ENCODE measurements at places on chromosomes 12 and 14. TPM values are rescaled to one million over a fixed set of nuclear protein-coding genes. Genes with fewer than 3 reads are reported as not detected.

- no peak for DNase-seq
Measured at GRCh38 chr12:24256684-24257083, 307.2 kb upstream of the SOX5 start.

- no peak for DNase-seq
Measured at GRCh38 chr12:100179252-100179651, 21.4 kb upstream of the ACTR6 start.

DNA sequence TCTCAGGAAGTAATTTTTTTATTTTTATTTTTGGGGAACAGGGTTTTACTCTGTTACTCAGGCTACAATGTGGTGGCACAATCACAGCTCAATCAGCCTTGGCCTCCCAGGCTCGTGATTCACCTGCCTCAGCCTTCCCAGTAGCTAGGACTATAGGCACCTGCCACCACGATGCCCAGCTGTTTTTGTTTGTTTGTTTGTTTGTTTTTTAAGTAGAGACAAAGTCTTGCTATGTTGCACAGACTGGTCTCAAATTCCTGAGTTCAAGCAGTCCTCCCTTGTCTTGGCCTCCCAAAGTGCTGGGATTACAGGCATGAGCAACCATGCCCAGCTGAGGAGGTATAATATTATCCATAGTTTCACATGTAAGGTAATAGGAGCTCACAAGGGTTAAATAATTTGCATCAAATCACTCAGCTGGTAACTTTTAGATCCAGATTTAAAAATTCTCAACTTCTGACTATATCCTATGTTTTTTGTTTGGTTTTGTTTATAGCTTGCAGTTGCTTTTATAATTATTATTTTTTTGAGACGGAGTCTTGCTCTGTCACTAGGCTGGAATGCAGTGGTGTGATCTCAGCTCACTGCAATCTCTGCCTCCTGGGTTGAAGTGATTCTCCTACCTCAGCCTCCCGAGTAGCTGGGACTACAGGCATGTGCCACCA is 629.3 kb downstream of the DIO2 start:
- DNase-seq = no peak

- no peak for DNase-seq
Measured at GRCh38 chr12:131391399-131391798, 319.5 kb upstream of the SFSWAP start.

DNA sequence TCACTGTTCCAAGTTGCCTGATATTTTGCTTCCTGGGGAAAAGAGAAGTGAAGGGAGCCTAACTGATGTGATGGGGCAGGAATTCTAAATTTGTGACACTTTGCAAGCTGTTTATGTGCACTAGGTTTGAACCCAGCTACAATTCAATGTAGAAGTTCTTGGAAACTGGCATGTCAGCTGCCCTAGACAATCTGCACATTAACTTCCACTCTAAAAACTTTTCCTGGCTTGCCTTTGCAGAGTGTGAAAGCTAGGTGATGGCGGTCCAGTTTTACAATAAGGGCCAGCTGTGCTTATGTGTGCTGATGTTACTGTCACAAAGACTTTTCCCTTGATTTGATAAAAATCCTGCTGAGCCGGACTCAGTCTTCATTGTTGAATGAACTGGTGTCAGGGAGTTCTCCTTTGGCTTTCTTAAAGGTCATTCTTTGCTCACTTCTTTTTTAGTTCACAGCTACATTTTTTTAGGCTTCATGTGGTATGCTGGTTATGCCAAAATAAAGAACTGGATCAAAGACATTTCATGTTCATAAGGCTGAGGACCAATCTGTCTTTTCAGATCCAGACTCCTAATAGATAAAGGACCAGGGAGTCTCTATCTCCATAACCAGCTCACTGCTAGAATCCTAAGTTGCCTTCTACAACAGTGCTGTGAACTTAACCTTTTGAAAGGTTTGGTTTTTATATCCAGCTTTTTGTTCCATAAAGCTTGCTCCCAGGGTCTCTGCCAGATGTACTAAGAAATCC is 133.5 kb downstream of the TGFB3 start:
- no peak for DNase-seq

DNA sequence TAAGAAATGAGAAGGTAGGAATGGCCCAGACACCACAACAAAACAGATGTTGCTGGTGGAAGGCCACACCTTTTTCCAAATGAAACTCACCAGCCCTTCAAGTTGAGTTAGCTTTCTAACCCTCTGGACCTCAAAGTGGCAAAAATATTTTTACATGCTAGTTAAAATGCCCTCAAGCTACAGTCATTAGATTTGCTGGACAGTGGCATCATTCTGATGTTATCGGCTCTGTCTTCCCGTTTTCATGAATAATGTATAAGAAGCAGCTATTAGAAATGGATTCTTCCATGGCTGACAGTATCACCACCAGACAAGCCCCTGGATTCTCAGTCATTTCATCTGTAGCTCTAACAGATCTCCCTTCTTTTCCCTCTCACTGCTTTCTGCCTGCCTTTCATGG is 37.1 kb upstream of the PLXNC1 start:
- DNase-seq = no peak

DNA sequence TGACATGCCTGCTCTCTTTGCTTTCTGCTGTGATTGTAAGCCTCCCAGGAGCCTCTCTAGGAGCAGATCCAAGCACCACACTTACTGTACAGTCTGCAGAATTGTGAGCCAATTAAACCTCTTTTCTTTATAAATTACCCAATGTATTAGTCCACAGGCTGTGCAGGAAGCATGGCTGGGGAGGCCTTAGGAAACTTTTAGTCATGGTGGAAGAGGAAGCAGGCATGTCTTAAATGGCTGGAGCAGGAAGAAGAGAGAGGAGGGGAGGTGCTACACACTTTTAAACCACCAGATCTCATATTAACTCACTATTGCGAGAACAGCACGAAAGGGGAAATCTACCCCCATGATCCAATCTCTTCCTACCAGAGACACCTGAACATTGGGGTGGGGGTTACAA is 108.9 kb downstream of the DERA start:
- peak; percentile 2 for DNase-seq

DNA sequence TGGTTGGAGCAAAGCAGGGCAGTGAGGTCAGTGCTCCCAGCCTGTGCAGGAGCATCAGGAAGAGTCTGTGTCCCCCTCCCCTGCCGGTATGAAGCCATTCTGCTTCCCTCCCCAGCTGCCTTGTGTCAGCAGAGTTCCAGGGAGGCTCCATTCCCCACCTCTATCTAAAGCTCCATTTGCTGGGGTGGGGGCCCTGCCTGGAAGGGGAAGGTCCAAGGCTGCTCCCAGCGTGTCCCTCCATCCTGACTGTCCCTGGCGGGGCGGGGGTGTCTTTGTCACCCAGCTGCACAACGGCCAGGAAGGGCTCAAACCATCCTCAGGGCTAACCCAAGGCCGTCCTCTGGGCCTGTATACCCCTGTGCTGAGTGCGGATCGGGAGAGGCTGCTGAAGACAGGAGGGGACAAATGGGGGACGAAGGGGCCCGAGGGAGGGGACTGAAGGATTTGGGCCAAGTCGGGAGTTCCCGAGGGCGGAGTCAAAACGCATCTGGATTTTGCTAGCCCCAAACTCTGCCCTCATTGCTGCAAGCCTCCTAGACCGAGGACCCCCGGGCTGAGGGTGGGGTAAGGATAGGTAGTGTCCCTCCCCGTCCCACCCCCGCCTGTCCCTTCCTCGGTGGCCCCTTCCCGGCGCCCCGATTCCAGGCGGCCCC is 748 bp upstream of the ACVRL1 start:
- DNase-seq = no peak

DNA sequence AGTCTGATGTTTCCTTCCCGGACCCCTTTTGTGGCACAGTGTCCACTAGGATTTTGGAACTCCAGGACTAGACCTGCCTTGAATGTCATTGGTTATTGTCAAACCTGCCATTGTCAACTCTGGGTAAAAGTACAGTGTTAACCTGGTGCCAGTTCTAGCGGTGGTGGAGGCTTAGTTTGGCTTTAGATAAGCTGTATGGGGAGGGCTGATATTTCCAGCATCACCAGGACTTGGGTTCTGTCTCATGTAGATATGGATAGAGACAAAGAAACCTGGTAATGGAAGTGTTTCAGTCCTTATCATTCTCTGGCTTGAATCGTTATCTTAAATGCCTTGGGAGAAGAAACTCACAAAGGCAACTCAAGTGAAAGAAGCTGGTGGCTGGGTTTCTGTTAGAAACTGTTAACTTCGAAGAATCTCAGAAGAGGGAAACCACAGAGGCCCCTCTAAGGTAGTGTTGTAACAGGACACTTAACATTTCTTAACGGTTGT is 10.6 kb downstream of the CHST11 start:
- DNase-seq = no peak

GRCh38 chr12:132248453-132249167 is 80.8 kb downstream of the GALNT9 start:
- DNase-seq = no peak

DNA sequence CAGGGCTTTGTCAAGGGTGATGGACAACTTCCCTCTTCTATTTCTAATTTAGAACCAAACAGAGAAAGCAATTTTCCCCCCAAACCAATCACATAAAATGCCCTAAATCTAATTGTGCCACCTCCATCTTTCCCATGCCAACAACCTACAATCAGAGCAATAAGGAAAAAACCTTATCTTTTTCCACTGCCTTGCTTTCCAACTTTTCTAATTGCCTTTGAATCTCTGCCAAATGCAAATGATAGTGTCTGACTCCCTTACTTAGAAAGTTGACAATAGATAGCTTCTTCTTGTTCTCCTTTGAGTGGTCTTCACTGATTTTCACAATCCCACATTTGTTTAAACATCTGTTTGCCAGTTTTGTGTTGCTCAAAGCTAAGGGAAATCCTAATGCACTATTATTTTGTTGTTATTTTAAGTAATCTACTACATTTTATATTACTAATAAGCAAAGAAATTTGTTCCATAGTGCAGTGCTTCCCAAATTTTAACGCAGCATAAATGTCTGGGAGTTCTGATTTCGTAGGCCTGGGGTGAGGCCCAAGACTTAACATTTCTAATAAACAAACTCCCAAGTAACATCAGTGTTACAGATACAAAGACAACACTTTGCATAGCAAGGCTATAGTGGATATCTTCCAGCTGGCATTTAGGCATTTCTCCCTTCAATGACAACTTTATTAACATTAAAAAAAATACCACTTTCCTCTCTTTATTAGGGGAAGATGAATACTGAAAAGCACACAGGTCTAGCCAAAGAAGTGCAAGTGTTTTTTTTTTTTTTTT is 696.3 kb upstream of the USP15 start:
- DNase-seq = no peak

GRCh38 chr12:116188581-116188980 is 88.9 kb downstream of the MED13L start:
- DNase-seq = no peak

GRCh38 chr14:97948841-97949240 is 1151.7 kb downstream of the VRK1 start:
- DNase-seq = no peak

- DNase-seq = no peak
Measured at GRCh38 chr14:53983112-53983511, 26.5 kb upstream of the BMP4 start.

DNA sequence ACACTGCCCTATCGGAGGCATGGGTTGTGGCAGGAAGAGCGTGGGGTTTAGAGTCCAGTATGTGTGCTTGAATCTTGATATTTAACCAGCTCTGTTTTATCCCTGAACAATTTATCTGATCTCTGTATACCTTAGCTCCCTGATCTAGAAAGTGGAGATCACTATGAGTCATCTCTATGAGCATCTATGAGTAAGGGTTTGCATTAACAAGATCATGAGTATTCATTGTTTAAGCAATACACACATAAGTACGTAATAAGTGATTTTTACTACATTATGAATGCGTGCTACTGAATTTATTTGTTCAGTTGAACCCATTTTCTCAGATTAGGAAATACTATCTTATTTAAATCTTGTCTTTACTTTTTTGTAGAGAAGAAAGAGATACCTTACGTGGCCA is 49.4 kb downstream of the GPATCH2L start:
- DNase-seq = peak; percentile 28

Gene FERMT2
- total RNA-seq = 84.2 TPM

Gene KRT77
- total RNA-seq = not detected

Gene RERGL
- total RNA-seq = 0.34 TPM

Gene CPNE6
- total RNA-seq = not detected

Gene PRPH
- total RNA-seq = not detected

Gene EEF1AKMT3
- total RNA-seq = 4.3 TPM

Gene EID3
- total RNA-seq = 5.4 TPM

Gene PSMC1
- total RNA-seq = 245 TPM

Gene ATG101
- total RNA-seq = 79.6 TPM
